Urinary bladder (tissue), 4 donors: ENCODE measurements at places on chromosomes 11 and 22. TPM values are rescaled to one million over a fixed set of nuclear protein-coding genes. Genes with fewer than 3 reads are reported as not detected.

- DNase-seq, result no peak
These were observed 191.5 kb downstream of the CEP164 start for GRCh38 chr11:117519170-117519569.

DNA sequence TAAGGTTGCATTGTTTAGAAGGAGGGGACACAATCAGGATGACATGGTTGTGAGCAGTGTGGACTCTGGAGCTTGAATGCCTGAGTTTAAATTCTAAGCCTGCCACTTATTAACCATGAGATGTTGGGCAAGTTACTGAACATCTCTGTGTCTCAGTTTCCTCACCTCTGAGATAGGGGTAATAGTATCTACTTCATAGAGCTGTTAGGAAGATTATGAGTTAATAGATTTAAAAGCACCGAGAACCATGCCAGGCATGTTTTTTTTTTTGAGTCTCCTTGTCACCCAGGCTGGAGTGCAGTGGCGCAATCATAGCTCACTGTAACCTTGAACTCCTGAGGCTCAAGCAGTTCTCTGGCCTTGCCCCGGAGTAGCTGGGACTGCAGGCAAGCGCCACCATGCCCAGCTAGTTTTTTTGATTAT is 33.3 kb downstream of the ST14 start:
- no peak for DNase-seq

DNA sequence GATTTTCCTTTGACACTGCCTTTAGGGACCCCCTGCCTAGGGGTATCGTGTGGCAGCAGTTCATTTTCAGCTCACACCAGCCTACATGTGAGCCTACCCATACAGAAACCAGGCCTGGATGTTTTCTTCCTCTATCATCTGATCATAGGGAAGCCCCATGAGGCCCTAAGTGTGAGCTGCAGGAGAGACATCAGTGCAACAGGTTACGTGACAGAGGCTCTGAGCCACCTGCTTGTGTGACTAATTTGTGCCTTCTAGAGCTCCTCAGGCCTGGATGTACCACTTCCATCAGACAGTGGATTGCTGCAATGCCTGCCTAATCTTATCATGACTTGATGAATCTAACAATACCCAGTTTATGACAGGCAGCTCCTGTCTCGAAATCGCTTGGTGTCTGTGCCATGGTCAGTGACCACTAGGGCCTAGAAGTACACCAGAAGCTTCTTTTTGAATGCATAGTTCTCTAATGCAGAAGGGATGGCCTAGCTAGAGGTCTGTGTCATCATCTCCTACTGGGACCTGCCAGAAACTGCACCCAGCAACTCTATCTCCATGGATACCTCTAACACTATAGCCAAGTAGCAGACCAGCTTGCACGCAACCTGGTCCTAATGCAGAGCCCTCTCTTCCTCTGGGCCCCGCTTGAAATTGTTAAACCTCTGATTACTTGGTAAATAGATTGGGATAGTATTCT is 109.7 kb upstream of the CLPB start:
- no peak for DNase-seq

C22orf42 gene
- not detected for polyA plus RNA-seq

DNA sequence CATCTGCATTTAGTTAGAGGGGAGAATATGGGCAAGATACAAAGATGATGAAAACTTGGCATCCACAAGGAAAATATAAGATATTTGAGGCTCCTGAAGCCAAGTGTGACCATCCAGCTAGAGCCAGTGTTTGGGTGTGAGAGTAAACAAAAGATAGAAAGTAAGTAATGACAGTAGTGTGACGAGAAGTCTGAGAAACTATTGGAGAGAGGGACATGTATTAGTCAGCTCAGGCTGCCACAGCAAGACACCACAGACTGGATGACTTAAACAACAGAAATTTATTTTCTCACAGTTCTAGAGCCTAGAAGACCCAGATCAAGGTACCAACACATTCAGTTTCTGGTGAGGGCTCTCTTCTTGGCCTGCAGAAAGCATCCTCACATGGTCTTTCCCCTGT is 6.4 kb upstream of the CCKBR start:
- no peak for DNase-seq

OR1S2 gene
- polyA plus RNA-seq, result not detected

KRTAP5-1 gene
- polyA plus RNA-seq, result not detected

GRCh38 chr22:35795476-35795875 is 77.8 kb downstream of the APOL5 start:
- no peak for DNase-seq

SCGB1D2 gene
- not detected for polyA plus RNA-seq
